ENCODE measurements at places on chromosomes 3 and 15.

DNA sequence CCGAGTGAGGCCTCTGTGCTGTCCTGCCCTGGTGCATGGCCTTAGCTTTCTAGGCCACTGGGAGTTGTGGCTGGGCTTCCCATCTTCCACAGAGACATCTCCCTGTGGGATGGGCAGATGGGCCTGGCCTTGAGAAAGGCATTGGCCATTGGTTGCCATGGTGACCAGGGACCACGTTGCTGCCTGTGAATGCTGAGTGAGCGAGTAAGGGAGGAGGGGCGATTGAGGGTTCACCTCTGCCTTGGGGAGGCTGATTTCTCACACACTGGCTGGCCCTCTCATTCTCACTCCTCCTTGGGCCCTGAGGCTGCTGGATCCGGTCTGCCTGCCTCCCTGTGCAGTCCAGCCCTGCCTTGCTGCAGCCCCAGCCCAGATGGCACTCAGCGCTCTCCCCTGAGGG lies 26.4 kb upstream of the DOCK3 start:
- DNase-seq = no peak

- DNase-seq = no peak
These were observed 19.5 kb upstream of the PIK3CB start for GRCh38 chr3:138854204-138854603.

DNA sequence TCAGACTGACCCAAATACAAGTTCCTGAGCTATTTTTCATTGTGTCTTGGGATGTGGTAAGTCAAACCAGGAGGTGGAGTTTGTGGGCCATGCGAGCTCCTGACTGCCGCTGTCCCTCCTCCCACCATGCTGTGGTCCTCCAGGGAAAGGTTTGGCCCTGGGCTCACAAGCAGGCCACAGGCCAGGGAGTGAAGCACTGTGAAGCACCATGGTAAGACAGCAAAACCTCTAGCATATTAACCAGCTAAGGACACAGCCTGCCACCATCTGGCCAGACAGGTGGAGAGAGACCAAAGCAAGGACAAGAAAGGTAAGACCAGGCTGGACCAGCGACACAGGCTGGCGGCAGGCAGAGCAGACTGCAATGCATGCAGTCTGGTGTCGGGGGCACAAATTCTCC lies 15.3 kb downstream of the RAB43 start:
- no peak for DNase-seq

GRCh38 chr3:170178651-170179050 lies 2.9 kb downstream of the PHC3 start:
- DNase-seq = no peak

DNA sequence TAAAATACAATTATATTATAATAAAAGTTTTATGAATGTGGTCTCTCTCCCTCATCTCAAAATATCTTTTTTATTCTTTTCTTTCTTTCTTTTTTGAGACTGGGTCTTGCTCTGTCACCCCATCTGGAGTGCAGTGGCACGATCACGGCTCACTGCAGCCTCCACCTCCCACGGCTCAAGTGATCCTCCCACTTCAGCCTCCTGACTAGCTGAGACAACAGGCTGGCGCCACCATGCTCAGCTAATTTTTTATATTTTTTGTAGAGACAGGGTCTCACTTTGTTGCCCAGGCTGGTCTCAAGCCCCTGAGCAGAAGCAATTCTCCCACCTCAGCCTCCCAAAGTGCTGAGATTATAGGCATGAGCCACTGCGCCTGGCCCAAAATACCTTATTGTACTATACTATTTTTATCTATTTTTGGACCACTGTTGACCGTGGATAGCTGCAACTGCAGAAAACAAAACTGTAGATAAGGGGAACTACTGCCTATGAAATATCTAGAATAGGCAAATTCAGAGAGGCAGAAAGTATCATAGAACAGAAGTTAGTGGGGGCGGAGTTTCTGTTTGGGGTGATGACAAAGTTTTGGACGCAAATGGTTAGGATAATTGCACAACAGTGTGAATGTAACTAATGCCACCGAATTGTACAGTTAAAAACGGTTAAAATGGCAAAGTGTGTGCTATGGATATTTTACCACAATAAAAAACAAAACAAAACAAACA lies 66.6 kb downstream of the SLC12A8 start:
- no peak for DNase-seq

DNA sequence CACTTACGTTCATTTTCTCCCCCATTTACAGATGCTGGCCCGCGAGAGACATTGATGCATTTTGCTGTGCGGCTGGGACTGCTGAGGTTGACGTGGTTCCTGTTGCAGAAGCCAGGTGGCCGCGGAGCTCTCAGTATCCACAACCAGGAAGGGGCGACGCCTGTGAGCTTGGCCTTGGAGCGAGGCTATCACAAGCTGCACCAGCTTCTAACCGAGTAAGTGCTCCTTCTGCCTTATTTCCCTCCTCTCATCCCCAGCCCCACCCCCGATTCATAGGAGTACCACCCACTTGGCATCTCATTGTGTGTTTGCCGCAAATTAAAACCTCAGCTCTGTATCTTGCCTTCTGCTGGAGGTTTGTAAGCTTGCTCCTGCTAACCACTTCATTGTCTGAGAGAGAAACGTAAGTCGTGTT lies 163.3 kb downstream of the AKAP13 start:
- peak; percentile 85 for DNase-seq

- no peak for DNase-seq
These were observed 214.6 kb downstream of the SLCO3A1 start for GRCh38 chr15:92068121-92068520.

- DNase-seq = no peak
These were observed 20.9 kb downstream of the SNRK start for GRCh38 chr3:43307226-43307625.

DNA sequence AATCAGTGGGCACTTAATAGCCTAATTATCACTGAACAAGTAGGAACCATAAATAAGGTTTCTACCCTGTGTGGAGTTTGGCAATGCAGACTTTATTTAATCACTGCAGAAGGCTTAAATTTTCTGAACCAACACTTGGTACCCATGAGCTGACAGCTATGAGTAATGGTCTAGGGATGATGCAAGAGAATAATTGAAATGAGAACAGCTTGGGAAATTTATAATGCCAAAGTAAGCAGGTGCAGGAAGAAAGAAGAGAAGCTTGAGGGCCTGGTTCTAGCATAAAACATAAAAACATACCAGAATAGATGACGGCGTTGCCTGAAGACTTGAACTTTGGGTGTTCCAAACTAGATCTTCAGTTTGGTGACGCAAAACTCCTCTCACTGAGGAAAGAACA lies 67.0 kb downstream of the IMPG2 start:
- no peak for DNase-seq

- DNase-seq = no peak
These were observed 179.7 kb downstream of the ITPR1 start for GRCh38 chr3:4672725-4673275.

DNA sequence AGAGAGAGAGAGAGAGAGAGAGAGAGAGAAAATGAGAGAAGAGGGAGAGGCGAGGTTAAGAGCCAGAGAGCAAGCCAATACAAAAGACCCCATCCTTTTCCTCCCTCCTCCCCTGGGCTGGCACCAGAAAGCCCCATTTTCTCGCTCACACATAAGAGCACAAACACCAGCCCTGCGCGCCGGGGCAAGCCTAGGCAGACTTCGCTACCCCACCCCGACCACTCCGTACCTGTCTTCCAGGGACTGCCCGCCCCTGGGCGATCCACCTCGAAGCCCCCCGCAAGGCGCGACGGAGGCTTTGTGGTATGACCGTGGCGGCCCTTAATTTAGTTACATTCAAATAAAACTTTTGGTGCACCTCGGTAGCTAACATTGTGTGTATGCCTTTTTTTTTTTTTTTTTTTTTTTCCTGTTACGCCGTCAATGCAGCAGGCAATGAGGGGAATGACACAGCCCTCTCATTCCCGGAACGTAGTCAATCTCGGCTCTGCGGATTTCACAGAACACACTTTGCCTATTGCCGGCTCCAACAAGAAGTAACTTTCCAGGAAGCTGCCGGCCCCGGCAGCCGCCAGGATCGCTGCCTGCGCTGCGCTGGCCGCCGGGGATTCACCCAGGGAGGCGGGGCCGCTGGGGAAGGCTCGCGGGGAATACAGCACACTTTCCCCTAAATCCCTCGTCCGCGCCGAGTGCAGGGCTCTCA lies 7.7 kb downstream of the BCL6 start:
- peak; percentile 89 for DNase-seq

GRCh38 chr3:194333981-194334320 lies 17.2 kb downstream of the CPN2 start:
- DNase-seq = no peak

GRCh38 chr3:59695860-59696259 lies 646.0 kb upstream of the CFAP20DC start:
- no peak for DNase-seq

GRCh38 chr3:128950223-128950938 lies 43.5 kb downstream of the CFAP92 start:
- DNase-seq = no peak

- DNase-seq = no peak
These were observed 42.1 kb upstream of the NOX5 start for GRCh38 chr15:68972201-68973065.

DNA sequence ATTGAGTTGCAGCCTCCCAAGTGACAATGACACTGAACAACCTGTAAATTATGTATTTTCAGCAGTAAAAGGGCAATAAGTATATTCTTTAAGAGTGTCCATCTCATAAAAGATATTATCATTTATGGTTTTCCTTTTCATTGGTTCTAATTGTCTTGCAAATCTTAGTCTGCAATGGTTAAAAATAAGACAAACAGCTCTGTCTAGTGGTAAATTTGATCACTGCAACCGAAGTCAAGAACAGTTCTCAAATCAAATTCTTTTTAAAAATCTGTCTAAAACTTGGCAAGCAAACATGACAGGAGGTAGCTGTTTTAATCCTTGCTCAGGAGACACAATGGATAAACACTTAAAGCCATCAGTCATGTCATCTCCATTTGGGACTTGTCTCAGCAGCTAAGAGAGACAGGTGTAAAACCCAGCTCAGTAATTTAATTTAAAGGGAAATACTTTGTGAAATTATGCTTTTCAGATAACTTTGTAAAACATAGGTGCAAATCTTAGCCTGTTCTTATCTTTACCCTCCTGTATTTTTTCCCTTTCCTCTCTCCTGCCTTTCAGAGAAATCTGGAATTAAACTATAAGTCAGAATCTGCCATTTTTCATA lies 150.3 kb upstream of the ARHGEF26 start:
- DNase-seq = no peak

DNA sequence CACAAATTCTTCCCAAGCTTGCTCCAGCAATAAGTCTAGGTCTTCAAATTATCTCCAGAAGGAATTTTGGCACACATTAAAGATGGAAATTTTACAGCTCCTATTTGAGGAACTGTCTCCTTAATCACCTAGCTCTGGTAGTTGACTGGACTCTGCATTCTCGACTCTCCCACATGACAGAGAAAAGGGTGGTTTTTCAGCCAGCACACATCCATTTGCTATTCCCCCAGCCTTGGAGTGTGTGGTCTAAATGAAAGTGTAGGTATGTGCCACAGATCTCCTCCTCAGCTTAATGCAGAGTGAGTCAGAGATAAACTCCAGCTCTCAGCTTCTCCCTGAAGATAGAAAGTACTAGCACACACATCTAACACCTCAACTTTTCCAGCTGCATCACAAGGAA lies 62.2 kb upstream of the ALCAM start:
- DNase-seq = no peak

- DNase-seq = no peak
These were observed 9.2 kb upstream of the GATM start for GRCh38 chr15:45387380-45388007.

DNA sequence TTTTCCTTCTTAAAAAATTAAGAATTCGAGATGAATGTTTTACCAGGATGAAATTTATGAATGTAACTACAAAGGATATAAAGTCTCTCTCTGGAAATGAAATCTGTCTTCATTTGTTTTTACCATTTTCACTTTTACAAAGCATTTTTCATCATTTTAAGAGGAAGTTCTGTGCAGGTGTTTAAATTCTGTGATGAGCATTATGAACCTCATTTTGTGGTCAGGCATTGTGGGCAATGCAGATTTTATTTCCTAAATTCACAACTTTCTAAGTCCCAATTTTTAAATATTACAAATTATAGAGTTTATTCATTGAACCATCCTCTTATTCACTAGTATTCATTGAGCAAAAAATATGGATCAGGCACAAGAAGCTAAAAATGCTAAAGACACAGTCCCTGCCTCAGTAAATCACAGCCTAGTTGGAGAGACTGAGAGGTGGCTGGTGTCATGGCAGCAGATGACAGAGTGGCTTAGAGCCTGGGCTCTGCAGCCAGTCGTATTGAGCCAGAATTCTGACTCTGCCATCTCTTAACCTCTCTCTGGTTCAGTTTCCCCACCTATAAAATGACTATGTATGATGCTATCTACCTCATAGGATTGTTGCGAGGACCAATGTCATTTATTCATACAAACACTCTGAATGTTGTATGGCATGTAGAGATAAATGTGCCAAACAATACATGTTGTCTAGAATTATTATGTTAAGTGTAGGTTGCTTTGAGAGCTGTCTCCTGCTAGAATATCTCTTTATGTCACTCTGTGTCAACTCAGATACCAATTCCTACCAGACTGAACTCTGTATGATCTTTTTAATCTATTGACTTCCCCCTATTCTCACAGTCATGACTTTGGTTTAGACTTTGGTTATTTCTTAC lies 7.5 kb upstream of the TGFBR2 start:
- DNase-seq = no peak

GRCh38 chr3:114498539-114499370 lies 204.9 kb downstream of the TIGIT start:
- DNase-seq = no peak

- DNase-seq = no peak
These were observed 71.6 kb downstream of the FEM1B start for GRCh38 chr15:68349151-68349550.

DNA sequence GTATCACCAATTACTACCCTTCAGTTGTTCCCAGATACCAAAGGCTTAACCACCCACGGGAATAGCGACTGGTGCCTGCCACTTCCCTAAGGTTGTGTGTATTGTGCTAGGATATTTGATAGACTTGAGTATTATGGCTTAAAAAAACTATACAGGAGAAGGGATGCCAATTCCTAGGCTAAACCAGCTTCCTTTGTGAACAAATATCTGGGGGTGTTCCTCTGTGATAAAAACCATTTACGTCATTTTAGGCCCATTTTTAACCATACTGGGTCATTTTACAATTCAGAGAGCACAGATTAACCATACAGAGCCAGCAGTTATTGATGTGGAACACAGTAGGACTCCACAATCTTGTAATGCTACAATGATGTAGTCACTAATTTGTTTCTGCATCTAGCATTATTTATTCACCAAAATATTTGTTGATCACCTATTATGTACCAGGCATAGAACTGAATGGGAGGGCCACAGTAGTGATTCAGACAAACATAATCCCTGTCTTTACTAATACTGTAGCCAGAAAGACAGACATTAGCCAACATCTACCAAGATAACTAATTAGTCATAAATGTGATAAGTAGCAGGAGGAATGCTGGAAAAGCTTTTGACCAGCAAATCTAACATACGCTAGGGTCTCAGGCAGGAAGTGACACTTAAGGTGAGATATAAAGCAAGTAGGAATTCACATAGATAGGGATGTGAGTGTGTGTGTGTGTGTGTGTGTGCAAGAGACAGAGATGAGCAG lies 184.8 kb downstream of the MECOM start:
- no peak for DNase-seq
